ENCODE measurements at places on chromosomes 6 and 20.

- no peak for DNase-seq
Measured at GRCh38 chr6:53236241-53236640, 87.6 kb upstream of the GCM1 start.

GRCh38 chr20:61646986-61647385, 394.9 kb downstream of the CDH4 start:
- DNase-seq, result no peak

- no peak for DNase-seq
Measured at GRCh38 chr6:12298017-12298978, 8.1 kb downstream of the EDN1 start.

- DNase-seq, result no peak
Measured at GRCh38 chr6:43257367-43258145, 14.3 kb downstream of the TTBK1 start.

- no peak for DNase-seq
Measured at GRCh38 chr20:15612769-15613168, 960.5 kb downstream of the KIF16B start.

- DNase-seq, result no peak
Measured at GRCh38 chr6:111030008-111031007, 48.5 kb downstream of the RPF2 start.

GRCh38 chr20:38420388-38421085, 14.6 kb downstream of the SNHG17 start:
- no peak for DNase-seq

DNA sequence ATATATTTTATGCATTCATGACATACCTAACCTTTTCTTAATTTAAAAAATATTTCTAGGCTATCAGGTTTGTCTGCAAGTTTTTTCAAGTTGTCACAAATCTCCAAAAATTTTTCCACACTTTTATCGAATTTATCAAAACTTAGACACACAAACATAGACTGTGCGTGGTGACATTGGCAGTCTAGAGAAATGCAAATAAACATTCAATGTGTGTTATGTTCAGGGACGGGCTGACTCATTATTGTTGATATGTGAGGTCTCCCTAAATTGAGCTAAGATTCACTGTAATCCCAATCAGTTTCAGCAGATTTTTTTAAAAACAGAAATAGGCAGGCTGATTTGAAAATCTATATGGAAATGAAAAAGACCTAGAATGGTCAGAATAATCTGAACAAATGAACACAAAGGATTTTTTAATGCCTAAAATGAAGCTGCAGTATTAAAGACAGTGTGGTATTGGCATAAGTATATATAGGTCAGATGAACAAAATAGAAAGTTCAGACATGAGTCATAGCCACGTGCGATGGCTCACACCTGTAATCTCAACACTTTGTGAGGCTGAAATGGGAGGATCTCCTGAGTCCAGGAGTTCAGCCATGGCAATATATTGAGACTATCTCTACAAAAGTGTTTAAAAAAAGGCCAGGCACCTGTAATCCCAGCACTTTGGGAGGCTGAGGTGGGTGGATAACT, 19.2 kb downstream of the BLTP3A start:
- no peak for DNase-seq

- no peak for DNase-seq
Measured at GRCh38 chr6:68635706-68636513, 828 bp downstream of the ADGRB3 start.

DNA sequence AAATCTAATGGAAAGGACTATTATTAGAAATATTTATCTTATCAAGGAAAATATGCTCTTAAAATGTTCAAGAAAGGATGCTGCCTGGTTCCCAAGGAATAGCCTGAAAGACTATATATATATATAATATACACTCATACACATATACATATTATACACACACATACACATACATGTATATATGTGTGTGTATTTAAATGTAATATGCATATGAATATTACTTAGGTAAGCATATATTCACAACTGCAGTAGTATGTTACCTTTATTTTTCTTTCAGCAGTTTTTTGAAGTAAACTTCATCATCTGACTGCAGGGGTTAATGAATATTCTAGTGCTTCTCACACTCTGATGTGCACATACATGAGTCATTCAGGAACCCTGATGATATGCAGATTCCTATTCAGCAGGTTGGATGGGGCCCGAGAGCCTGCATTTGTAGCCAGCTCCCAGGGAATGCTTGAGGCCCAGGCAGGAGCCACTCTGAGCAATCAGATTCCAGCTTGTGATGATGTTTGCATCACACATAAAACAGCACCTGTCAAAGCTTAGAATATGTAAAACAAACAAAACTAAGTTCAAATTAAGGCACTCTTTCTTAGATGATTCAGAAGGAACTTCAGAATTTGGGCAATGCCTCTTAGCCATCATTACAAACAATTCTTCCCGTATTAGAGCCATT, 16.1 kb downstream of the MYLK4 start:
- DNase-seq, result no peak

DNA sequence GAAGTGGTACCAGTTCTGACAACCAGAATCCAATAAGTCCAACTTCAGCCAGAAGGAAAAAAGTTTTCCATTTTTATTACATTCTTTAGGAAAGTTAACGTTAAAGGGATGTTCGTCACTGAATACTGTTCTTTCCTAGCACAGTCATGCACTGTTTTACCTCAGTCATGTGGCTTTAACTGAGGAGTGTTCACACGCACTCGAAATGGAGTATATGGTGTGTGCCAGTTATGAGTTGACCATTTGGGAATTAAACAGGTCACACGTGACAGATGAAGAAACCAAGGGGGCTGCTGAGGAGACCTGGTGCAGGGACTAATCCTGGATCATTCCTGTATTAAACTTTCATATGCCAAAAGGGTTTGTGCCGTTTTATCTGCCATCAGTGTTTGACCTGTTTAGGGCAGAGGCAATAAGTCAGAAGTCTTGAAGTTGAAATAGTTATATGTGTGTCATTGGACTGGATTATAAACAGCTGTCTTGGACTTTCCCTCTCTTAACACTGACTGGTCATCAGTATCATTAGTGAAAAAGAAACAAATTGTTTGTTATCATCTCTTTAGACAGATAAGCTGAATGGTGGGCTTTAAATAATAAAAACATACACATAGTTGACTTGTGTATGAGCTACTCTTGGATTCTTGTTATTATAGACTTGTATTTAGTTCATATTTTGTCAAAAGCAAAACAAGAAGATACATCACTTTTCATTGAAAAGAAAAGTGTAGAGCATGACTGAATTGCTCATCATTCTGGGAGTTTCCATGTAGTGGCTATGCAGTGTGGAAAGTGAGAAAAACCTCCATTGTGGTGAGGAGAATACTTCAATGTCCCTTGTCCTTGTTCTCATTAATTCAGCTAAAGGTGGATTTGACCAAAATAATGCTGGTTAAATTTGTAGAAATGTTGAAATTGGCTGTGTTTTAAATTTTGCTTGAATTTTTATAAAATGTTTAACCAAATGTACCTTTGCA, 123.5 kb upstream of the SAMD5 start:
- no peak for DNase-seq

- DNase-seq, result no peak
Measured at GRCh38 chr6:36334832-36335459, 1.7 kb downstream of the BNIP5 start.

DNA sequence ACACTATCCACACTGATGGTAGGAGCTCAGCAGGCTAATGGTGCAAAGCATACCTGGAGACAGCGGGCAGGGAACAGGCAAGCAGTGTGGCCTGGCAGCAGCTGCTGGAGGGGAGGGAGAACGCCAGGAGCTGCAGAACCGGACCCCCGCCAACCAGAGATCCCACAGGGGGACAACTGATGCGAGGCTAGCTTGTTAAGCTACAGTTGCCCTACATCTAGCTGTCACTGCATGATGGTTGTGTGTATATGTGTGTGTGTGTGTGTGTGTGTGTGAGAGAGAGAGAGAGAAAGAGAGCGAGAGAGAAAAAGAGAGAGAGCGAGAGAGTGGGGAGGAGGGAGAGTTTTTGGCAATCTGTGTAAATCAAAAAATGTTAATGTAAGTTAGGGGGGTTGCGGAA, 69.7 kb upstream of the NHSL1 start:
- DNase-seq, result no peak

DNA sequence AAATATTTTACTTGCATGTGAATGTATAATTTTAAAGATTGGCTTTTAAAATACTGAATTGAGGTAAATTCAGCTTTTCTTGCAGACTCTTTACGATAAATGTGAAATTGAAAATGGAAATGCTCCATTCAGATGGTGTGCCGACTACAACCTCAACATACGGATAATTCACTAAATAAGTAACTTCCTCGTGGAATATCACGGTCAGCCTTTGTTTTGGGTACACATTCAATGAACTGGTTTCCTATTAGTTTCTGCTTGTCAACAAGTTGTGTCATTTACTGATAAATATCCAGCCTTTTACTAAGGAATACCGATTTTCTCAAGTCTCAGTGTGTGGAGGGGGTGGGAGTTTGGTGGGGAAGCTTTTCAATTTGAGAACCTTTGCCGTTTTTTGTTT, 2.4 kb upstream of the IRF4 start:
- DNase-seq, result no peak

Data from CD4-positive, alpha-beta T cell (primary cell).